ENCODE measurements at places on chromosomes 11 and 22.

GRCh38 chr11:65444314-65445051 lies 21.9 kb downstream of the NEAT1 start:
- DNase-seq: no peak

DNA sequence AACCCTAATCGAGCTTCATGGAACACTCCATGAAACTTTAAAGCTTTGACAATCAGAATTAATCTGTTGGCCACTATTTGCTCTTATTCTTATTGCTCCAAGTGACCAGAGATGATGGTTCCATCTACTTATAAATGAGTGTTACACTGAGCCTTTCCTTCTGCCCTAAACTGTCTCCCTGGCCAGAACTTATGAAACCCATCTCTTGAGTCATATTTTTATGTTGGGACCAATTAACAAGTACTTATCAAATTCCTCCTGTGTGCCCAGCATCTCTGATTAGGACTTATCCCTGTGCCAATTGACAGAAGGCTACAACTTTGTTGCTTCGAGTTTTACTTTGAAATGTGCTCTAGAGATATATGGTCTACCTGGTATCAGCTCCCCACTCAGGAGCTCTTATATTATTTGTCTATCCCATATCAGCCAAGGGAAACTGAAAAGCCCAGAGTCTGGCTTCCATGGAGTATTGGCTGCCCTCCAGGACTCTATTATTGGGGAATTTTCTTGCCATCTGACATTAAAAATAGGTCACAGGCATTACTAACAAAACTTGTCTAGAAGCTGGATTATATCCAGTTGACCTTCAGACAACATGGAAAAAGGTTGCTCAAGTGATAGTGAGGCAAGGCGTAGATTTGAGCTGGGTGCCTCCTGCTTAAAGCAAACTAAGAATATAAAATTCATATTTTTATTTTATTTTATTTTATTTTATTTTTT lies 8.8 kb downstream of the KREMEN1 start:
- no peak for DNase-seq

DNA sequence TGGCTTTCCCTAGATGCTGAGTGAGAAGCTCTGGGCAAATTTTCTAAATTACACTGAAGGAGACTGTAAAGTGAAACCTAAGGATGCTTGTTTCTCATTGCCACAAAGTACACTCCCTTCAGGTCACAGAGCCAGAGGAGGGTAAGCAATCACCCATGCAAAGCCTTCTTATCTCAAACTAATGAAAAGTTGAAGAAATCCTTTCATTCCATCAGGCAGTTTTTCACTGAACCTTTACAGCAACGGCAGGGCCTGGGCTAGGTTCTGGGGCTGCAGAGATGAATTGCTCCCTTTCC lies 106.2 kb downstream of the RASSF10 start:
- no peak for DNase-seq

DNA sequence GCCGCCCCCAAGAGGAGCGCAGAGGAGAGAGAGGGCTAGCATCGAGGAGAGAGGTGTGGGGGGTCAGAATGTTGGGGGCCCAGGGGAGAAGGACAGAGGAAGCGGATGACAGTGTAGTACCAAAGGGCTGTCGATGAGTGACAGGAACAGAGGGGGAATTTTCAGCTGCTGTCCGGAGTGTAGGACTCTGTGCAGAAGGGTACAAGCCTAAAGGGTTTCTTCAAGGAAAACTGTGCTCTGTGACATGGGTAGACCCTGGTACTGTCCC lies 5.3 kb upstream of the NLRP6 start:
- DNase-seq: no peak

GRCh38 chr11:35143297-35144135 lies 4.5 kb downstream of the CD44 start:
- DNase-seq: no peak

- DNase-seq: no peak
Measured at GRCh38 chr22:34738661-34739400, 327.1 kb upstream of the ISX start.

DNA sequence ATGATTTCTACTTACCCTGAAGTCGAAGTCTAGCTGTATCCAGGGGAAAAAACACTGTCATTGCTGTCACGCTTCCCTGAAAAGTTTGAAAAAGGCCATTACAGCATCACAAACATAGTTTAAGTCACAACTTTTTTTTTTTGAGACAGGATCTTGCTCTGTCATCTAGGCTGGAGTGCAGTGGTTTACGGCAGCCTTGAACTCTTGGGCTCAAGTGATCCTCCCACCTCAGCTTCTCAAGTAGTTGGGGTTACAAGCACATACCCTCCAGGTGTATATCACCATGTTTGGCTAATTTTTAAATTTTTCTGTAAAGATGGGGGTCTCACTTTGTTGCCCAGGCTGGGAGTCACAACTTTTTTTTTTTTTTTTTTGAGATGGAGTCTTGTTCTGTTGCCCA lies 20.1 kb downstream of the SLC25A17 start:
- no peak for DNase-seq

DNA sequence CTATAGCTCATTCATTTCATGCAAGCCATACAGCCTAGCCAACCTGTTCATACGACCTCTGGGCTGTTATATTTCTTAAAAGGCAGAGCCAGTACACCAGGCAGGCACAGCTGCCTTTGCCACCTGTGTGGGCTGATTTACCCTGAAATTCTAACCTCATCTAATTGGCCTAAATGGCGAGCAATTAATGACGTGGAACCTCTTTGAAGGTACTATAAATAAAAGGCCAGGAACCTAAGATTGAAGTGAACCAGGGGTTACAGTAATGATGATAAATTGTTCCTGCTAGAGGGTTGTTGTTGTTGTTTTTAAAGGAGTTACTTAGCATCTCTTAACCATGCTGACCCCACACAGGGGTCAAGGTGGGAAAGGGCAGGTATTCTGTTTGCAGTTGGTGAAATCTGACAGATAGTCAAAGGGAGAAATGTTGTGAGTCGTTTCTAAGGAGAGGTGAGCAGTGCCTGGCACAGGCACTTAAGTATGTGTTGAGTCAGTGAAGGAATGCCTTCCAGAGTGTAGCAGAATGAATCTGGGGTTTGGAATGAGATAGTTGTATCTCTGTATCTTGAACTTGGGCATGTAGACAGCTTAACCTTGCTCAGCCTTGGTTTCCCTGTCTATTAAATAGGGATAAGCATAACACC lies 213.5 kb upstream of the NAV2 start:
- no peak for DNase-seq

- no peak for DNase-seq
Measured at GRCh38 chr11:73296501-73297230, 11.4 kb upstream of the ARHGEF17 start.

GRCh38 chr11:86192519-86193257 lies 51.9 kb upstream of the EED start:
- no peak for DNase-seq

DNA sequence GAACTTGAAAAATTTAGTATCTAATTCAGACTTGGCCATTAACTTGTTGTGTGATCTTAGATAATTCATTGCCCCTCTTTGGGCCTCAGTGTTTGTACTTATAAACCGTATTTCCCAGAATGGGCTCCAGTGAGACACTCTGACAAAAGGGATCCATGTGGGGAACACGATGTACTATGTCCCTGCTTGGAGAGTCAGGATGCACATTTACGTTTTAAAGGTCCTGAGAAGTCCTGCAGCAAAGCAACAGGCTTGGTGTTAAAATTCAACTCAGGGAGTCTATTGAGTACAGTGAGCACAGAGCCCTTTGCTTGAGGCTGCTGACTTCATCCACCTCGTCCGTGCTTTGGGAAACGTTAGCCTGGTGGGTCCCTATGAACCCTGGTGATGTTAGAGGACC lies 9.0 kb downstream of the WNT11 start:
- DNase-seq: no peak

DNA sequence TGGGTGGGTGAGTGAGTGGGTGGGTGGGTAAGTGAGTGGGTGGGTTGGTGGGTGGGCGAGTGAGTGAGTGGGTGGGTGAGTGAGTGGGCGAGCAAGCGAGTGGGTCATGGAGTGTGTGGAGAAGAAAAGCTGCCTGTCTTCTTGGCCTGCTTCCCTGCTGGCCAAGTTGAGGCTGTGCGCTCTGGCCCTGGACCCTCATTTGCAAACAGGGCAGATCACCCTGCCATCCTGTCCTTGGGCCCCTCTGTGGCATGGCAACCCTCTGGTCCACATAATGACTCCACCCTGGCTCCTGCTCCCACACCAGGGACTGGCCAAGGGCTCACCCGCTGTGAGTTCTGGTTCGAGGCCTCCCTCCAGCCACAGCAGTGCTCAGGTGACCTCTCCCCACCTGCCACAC lies 35.1 kb downstream of the CAPN1 start:
- no peak for DNase-seq

DNA sequence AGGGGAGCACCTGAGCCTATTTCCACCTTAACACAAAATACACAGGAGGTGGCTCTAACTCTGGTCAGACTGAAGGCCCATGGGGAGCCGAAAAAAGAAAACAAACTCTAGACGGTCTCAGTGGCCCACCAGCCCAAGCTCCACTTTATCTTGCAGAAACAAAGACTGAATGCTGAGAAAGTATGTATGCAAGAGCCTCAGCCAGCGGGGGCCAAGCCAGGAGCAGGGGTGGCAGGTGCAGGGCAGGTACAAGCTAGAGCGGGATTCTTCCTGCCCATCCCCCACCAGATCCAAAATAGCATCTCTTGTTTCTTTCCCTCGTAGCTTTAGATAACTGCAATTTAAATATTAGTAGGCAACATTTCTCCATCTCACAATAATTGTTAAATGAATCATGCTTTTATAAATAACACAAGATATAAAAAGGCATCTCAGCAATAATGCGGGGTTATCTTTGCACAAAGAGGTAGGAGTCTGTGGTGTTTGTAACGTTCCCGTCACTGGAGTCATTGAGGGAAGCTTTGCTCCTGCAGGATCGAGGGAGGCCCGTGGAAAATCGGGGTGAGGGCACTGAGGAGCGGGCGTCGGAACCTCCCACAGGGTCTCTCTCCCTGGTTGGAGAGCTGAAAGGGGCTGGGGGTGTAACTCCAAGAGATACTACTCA lies 418.0 kb downstream of the SHANK2 start:
- DNase-seq: no peak

- DNase-seq: no peak
Measured at GRCh38 chr11:83681906-83682610, 395.9 kb upstream of the CCDC90B start.

- no peak for DNase-seq
Measured at GRCh38 chr22:25883482-25884033, 141.6 kb downstream of the MYO18B start.

DNA sequence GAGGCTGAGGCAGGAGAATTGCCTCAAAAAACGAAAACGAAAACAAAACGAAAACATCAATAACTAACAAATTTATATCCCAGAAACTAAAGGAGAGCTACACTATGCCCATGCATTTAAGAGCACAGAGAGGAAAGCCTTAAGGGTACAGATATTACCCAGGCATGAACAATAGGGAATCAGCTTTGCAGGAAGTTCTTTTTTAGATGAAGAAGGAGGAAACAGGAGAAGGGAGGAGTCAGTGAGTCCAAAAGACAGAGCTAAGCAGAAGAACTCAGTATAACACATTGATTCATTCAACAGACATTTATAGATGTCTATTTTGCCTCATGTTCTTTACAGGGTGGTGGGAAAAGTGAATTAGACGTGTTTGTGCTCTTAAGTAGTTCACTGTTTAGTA lies 8.3 kb downstream of the MRPL17 start:
- no peak for DNase-seq

- DNase-seq: no peak
Measured at GRCh38 chr11:126053415-126054286, 9.0 kb downstream of the CDON start.

DNA sequence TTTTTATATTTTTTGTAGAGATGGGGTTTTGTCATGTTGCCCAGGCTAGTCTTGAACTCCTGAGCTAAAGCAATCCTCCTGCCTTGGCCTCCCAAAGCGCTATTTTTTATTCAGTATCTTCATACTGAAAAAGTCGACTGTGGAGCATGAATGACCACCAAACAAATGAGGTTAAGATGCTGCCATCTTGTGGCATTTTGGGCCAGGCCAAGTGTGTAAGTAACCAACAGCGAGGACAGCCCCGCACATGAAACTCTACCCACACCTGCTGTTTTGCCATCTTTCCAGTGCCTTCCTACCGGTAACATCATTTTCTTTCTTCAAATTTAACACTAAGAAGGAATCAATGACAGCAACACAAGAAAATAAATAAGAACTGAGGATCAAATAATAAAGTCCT lies 32.2 kb upstream of the AQP11 start:
- no peak for DNase-seq

DNA sequence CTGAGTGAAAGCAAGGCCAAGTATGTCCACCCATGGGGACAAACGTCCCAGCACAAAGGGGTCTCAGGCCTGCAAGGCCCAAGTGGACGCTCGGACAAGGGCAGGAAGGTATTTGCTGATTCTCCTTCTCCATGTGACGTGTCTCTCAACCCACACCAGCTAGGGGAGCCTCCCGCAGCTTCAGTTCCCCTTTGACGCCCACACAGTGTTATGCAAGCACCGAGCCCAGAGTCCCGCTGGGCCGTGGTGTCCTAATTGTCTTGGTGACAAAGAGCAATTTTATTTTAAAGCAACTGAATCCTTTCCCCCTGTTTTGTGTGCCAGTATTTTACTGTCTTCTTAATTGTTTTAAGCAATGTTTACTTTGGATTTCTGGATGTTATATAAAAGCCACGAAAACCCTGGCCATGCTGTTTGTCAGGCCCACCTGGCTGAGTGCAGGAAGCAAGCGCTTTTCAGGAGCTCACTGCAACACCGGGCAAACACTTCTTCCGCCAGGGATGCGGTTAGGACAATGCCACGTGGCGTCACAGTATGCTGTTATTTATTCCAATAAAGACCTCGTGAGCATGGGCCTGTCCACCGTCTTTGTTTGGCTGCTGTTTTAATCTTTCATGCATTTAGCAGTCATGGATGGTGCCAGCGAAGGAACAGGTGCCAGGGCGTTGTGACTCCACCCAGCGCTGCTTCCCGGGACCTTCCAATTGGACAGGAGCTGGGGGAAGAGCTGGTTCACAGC lies 8.2 kb upstream of the PARVG start:
- no peak for DNase-seq

DNA sequence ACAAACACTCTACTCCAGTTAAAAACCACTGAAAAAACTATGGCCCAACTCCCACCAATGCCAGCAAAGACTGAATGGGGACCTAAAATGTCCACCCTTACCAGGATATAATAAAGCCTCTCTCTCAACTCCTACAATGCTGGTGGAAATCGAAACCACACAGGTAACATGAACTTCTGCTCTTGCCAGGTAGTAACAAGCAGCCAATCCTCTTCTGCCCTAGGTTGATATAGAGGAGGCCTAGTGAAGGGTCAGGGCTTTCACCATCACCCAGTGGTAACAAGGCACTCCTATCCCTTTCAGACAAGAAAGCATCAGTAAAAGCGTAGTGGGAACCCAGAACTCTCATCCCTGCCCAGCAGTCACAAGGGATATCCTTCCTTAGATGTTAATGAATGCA lies 22.6 kb downstream of the DCUN1D5 start:
- DNase-seq: no peak

- DNase-seq: no peak
Measured at GRCh38 chr22:43772831-43773230, 39.3 kb downstream of the EFCAB6 start.

Measured in H1 (cell line).